C1 segment of cervical spinal cord (tissue), 14 donors: ENCODE measurements at places on chromosomes 5 and 9.

DNA sequence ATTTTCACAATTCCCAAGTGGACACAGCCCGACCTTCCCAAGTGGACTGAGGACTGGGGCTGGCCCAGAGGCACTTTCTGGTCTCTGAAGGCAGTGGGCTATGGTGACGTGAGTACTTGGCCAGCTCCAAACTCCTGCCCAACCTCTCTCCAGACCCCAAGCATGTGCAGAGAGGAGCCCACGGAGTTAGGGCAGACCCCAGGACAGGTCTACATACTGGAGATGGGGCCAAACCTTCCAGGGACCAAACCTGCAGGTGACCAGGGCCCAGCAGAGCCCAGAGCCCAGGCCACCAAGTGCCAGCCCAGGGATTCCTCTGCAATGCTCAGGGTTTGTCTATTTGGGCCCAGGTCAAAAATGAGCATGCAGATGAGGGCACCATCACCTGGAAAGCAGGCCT lies 15.3 kb downstream of the BRD3 start:
- no peak for DNase-seq

DNA sequence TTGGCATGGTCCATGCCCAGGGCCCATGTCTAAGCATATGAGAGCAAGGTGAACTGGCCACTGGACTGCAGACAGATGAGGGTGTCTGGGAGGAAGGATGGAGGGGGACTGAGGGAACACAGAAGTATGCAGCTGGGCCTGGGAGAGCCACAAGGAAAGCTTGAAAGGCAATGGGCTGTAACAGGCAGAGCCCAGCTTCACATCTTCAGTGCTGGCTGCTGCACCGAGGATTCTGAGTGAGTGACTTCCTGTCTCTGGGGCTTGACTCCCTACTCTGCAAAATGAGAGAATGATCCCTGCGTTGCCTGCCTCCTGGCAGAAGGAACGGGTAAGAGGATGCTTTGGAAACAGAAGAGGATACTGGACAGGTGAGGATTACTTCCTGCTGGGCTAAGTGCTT lies 29.0 kb downstream of the COL15A1 start:
- no peak for DNase-seq

GRCh38 chr5:157857816-157858526 lies 974 bp downstream of the CLINT1 start:
- no peak for DNase-seq

- no peak for DNase-seq
Observed at GRCh38 chr5:42798284-42799240, 13.1 kb downstream of the SELENOP start.

- DNase-seq: no peak
Observed at GRCh38 chr5:111408817-111409216, 103.5 kb downstream of the STARD4 start.

- DNase-seq: no peak
Observed at GRCh38 chr5:39469176-39469575, 44.4 kb upstream of the DAB2 start.

DNA sequence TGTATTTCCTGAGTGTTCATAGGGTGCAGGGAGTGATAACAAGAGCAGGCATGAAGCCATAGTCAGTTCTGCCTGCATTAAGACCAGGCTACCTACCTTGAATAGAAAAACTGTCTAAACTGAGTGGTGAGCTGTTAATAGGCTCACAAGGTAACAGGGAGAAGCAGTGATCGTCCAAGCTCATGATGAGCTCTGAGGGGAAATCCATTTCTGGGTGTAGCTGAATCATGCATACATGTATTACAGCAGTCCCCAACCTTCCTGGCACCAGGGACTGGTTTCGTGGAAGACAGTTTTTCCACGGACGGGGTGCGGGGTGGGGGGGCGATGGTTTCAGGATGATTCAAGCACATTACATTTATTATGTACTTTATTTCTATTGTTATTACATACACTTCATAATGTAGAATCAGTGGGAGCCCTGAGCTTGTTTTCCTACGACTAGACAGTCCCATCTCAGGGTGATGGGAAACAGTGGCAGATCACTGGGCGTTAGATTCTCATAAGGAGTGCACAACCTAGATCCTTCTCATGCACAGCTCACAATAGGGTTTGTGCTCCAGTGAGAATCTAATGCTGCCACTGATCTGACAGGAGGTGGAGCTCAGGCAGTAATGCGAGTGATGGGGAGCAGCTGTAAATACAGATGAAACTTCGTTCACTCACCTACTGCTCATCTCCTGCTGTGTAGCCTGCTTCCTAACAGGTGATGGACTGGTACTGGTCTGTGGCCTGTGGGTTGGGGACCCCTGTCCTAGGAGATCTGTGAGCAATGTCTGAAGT lies 100.0 kb upstream of the IL6ST start:
- no peak for DNase-seq

DNA sequence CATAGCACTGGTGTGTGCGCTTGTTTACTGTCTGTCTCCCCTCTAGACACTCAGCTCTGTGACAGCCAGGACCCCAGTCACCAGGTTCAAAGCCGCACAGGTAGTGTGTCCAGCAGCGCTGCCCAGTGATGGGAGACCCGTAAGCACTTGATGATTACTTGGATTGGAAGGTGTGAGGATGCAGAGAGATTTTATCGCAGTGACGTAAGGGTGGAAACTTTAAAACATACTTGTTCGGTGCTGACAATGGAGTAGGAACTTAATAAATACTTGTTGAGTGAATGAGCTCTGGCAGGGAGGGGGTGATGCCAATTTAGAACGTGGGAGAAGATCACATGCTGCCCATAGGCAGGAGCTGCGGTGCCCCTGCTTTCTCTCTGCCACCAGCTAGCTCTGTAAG lies 99.2 kb upstream of the PITX1 start:
- no peak for DNase-seq

DNA sequence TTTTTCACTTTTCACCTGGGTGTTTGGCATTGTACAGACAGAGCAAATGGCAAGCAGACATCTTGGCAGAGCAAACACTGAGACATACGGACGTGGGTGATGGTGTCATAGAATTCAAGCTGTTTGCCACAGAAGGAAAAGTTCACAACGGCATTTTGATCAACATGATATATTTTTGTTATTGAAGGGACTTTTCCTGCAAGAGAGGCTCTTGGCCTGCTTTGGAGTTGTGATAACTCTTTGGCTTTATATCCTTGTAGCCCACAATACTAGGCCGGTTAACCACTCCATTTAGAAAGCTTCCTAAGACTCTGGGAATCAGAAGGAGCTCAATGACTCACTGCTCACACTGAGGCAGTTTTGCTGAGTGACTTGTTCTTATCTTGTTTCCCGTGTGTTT lies 1038.3 kb downstream of the TLE1 start:
- no peak for DNase-seq

DNA sequence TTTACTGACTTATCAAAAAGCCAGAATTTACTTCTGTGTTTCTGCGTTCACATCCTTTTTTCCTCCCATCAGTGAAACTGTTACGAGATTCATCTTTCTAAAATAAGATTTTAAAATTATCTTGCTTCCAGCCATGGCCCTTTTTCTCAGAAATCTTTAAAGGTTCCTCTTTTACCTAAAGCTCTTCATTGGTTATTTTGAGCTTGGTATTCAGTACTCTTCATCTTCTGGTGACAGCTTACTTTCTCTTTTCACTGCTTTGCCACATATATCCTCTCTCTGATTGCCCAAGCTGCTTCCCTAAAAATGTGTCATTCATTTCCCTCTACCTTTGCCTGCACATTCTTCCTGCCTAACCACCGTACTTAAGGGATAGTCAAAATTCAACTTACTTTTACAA lies 32.3 kb downstream of the TGFBR1 start:
- no peak for DNase-seq

DNA sequence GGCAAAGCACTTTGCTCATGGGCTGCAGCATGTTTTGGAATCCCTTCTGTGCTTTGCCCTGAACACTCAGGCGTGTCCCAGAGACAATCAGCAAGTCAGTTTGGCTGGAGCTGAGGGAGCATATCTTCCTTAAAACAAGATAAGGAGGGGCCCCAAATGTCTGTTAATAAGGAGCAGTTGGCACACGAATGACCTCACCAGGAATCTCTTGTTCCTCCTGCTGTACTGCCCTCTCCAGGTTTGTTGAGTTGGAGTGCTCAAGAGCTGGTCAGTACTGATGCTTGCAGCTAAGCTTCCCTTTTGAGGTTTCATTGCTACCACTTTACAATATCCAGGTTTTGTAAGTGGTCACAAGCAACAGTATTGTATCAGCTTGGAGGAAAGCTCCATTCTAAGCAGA lies 101.3 kb upstream of the EGFLAM start:
- DNase-seq: no peak

GRCh38 chr9:136138566-136138965 lies 19.9 kb upstream of the TMEM250 start:
- no peak for DNase-seq

- DNase-seq: no peak
Observed at GRCh38 chr5:109027983-109028607, 280.4 kb downstream of the FER start.

DNA sequence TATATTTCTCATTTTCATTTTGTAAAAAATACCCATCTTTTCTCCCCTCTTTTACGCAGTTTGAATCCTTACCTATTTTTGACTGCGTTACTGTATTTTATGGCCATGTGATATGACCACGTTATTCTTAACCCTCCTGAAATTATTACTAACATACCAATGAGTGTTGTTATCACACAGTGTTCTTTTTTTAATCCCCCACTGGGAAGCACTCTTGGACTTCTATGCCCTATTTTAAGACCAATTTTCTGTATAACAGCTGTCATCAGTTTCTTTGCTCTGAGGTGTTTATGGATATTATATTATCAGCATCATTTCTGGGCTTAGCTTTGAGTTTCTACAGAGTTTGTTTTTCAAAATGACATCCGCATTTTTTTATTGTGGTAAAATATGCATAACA lies 71.1 kb downstream of the CFAP95 start:
- no peak for DNase-seq

- no peak for DNase-seq
Observed at GRCh38 chr5:9728261-9728660, 98.1 kb upstream of the TAS2R1 start.

- DNase-seq: no peak
Observed at GRCh38 chr9:88773627-88774244, 217.5 kb upstream of the S1PR3 start.

- DNase-seq: no peak
Observed at GRCh38 chr5:129477532-129477931, 17.4 kb downstream of the ADAMTS19 start.

DNA sequence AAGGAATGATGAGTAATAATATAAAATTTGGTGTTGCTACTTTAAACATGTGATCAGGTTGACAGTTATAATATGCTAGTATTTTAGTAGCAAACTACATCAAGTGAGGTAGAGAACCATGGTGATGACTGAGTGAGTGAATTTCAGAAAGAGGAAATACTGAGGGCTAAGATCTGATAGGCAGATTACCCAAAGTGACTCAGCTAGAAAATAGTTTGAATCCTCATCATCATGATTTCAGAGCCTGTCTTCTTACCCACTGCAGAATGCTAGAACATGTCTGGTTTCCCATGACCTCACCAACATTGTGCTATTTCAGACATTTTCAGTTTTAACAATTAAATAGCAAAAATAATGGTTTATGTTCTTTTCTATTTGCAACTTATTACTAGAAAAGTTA lies 602.1 kb downstream of the TAF11L14 start:
- no peak for DNase-seq

- no peak for DNase-seq
Observed at GRCh38 chr5:40165106-40165788, 514.5 kb upstream of the PTGER4 start.

GRCh38 chr5:18311266-18311665 lies 677.0 kb downstream of the TAF11L14 start:
- no peak for DNase-seq

DNA sequence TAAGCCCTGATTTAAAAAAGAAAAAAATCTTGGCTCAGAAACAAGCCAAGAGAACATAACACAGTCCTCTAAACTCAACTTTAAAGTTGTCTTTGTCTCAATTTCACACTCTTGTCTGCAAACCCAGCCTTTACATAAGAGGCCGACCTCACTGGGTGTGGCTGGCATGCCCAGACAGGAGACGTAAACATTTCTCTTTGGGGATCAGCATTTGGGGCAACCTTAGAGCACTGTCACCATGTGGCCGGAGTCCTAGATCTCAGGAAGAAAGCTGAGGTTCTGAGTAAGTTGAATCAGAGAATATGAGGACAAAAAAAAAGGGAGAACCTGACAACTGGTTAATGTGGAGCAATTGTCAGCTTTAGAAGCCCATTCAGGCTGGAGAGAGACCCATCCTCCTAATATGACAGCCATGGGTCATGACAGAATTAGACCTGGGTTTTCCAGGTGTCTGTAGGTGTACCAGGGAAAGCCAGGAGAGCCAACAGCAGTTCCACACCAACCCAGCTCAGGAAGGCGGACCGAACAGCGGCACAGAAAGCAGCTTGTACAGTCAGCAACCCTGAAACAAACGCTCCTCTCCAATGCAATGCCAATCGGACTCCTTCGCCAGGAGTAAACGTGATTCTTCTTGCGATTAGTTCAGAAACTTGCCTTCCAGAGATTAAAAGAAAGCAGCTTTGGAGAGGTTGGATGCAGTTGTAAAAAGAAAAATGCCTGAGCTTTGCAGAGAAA lies 97.9 kb upstream of the MAP3K1 start:
- DNase-seq: no peak

GRCh38 chr9:123812984-123813383 lies 116.9 kb downstream of the DENND1A start:
- no peak for DNase-seq

GRCh38 chr9:114532561-114533237 lies 27.4 kb upstream of the WHRN start:
- DNase-seq: no peak

DNA sequence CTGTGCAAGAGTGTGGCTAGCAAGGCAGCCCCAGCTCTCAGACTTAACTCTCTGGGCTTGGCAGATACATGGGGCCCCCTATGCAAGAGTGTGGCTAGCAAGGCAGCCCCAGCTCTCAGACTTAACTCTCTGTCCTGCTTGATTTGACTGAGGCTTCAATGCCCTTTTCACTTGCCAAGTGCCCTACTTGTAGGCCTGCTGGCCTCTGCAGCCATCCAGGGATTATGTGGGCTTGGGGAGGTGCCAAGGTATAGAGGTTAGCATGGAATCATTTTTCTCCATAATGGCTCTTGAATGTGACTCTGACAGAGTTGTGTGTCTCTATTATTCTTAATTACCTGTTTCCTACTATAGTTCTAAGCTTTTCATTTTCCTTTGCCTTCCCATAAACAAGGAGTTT lies 115.5 kb upstream of the RUSC2 start:
- no peak for DNase-seq

- DNase-seq: no peak
Observed at GRCh38 chr9:126522612-126523356, 90.9 kb upstream of the LMX1B start.

DNA sequence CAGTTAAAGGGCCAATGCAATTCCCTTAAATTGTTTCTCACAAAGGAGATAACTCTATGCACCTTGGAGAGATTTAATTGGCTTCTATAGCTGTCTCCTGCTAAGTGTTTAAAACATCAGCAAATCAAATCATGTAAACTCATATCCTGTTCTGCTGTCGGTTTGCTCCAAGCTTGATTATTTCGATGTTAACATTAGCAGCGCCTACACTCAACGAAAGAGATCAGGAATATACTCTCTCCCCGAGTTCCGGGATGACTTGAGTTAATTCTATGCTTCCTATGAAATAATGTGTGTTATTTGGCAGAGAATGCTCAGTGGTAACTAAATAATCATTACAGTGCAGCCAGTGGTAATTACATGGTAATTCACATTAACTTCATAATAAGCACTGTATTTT lies 338.6 kb downstream of the EBF1 start:
- DNase-seq: no peak

- DNase-seq: no peak
Observed at GRCh38 chr9:71897577-71897976, 13.4 kb downstream of the ABHD17B start.

GRCh38 chr9:68800836-68801235 lies 95.8 kb downstream of the PIP5K1B start:
- no peak for DNase-seq

- DNase-seq: no peak
Observed at GRCh38 chr9:127424676-127424999, 456 bp downstream of the ZNF79 start.
